ENCODE measurements at places on chromosomes 5 and 9.

GRCh38 chr9:134293611-134294152, 32.6 kb upstream of the RXRA start:
- no peak for DNase-seq

DNA sequence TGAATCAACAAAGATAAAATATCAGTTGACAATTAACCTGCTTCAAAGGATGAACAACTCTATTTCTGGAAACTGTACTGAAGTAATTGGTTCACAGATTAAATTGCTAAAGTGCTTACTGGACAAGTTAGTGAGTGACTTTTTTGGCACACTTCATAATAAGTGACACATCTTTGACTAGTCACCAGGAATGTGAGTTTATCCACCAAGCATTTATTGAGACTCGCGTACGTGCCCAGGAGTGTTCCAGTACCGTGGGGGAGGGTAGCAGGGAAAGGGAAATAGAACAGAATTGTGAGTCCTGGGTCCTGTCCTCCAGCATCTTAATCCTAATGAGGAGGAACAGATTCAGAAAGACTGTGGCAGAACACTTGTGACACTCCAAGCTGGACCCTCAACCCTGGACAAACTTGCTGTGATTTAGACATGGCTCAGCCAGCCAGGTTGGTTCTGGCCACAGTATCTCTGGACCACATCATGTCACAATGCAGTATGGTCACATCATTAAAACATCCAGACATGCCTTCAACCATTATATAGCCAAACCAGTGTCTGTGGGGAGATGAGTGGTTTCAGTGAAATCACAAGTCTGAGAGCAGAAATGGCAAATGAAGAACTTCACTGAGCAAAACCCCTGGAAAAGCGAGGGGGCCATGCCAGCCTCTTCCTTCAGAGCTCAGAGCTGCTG, 623.1 kb downstream of the BNC2 start:
- DNase-seq, result no peak

GRCh38 chr5:115850744-115851416, 9.1 kb downstream of the AP3S1 start:
- DNase-seq, result no peak

DNA sequence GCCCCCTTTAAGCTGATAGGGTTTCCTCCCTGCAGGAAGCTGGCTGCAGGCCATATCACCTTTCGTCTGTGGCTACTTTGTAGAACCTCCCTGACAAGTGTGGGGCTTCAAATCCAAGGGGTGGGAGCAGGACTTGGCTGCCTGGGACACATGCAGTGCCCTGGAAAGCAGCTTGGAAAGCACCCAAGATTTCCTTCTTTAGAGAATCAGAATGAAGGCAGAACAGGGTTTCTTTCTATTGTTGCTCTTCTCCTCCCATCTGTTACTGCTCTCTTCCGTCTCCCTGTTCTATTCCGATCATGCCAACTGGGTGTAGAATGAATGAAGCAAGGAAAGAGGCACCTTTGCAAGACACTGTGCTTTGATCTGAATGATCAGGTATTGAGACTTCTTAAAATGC, 282.2 kb downstream of the MED10 start:
- no peak for DNase-seq

DNA sequence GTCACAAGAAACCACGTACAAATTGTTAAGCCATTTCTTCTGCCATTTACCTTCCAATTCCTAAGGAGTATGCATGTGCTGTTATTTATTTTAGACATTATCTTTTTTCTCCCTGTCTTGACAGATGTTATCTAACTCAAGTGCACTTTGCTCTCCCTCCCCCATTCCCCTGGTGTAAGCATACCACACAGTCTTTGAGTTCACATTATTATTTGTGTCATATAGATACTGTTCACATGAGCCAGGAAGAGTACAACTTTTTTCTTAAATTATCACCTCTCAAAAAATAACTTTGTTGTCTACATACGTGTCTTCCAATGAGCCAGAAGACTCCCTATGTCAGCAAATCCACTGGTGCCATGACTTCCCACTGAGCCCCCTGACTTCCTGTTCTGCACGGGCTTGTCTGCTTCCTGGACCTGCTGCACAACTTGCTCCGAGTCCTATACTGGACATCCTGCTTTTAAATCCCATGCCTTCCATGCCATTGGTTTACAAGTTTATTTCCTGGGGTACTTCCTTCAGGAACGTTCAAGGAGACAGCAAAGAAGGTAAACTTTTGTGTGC, 19.9 kb upstream of the FAM120A start:
- no peak for DNase-seq

DNA sequence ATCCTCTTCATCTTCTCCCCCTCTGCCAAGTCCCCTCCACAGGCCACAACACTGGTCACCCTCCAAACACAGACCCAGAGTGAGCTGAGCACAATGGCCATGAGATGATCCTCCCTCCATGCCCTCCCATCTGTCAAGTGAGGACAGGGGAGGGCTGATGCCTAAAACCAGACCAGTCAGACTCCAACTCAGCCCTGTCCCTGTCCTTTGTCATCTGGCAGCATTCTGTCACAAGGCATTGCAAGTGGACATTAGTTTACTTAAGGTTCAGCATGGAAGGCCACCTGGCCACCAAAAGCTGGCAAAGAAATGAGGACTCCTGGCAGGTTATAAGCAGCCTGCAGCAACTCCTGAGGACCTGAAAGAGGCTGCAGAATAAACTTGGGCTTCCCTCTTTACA, 136.2 kb upstream of the SLC30A5 start:
- no peak for DNase-seq

GRCh38 chr5:149999866-150000255, 593 bp downstream of the TIGD6 start:
- DNase-seq, result no peak

- no peak for DNase-seq
These were observed 21.0 kb upstream of the FAM151B start for GRCh38 chr5:80466669-80467485.

GRCh38 chr9:113742878-113743277, 133.2 kb upstream of the ZNF618 start:
- no peak for DNase-seq

DNA sequence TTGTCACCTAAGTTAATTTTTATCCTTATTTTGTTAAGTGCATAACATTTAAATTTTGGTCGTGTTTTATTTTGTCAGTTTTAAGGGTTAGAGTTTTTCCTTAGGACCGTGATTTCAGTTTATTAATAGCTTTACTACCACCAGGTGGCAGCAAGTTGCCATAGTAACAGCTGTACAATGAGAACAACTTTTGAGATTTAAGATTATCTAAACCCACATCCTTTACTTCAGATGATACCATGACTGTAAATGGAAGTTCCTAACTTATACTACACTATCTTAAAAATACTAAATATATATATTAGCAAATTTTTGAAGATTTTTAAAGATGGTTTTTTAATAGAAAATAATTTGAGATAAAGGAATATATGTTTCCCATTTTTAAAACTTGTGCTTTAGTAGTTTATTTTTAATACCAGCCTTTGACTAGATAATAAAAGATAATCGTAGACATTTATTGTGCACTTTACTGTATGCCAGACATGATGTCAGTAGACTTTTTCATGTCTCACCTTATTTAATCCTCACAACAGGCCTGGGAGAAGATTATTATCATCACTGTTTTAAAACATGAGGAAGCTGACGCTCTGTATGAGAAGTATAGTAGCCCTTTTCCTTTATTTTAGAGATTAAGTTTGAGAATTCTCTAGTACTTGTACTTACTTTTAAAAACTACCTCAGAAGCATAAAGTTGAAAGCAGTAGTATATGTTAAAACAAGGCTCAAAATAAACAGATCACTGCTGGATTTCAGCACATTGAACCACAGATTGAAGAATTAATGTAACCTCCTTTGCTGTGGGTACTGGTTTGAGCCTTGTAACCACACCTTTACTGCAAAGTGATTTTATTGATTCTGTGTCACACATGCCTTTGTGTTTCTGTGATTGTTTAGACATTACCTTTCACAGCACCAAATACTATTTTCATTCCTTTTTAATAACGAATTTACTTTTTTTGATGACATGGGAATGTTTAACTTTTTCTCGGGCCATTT, 27.5 kb downstream of the SREK1 start:
- DNase-seq, result no peak

DNA sequence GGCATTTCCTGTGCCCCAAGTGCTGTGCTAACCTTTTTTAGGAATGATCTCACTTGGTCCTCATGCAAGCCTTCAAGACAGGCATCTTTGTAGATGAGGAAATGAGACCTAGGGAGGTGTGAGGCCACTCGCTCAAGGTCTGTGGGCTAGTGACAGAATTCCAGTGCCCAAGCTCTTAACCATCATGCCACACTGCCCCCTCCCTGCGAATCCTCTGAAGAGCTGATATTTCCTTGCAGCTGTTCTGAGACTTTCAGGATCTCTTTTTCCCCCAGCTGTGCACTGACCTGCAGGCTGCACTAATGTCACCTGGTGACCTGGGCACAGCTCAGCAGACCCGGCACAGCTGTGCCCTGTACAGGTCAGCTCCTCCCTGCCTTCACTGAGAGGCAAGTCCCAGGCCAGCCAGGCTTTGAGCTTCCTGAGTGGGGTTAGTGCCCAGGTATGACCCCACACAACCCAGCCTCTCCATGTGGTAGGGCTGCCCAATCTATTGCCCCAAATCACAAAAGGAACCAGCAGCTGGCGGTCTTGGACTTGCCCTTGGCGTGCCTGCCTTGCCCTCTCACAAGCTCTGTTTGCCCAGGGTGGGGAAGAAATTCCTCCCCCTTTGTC, 32.7 kb downstream of the MORN5 start:
- DNase-seq, result no peak

GRCh38 chr9:133059623-133060022, 2.2 kb upstream of the CEL start:
- DNase-seq, result no peak

DNA sequence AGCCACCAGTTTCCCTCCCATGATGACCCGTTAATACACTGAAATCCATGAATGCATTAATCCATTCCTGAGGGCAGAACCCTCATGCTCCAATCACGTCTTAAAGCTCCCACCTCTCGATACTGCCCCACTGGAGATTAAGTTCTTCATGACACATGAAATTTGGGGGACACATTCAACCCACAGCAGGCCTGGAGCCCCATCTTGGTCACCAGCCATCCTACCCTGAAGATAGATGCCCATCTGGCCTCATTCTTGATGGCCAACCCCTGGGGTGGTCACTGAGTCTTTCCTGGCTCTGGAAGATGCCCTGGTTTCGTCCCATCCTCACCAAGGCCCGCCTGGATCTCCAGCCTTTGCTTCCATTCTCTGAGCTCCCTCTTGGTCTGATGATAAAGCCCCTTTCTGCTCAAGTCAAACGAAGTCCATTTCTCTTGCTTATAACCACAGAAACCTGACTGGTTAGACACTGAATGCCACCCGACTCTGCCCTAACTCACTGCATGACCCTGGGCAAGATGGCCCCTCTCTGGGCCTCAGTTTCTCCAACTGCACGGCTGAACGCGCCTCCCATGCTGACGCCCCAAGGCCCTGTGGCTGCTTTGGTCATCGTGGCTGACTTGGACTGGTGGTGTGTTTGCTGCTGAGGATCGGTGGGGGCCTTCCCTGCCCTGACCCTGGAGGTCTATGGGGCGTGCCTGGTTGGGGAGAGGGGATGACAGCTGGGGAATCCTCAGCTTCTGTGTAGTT, 138.4 kb upstream of the IER5L start:
- DNase-seq, result no peak

GRCh38 chr5:100311806-100312205, 223.4 kb upstream of the FAM174A start:
- peak; percentile 19 for DNase-seq

DNA sequence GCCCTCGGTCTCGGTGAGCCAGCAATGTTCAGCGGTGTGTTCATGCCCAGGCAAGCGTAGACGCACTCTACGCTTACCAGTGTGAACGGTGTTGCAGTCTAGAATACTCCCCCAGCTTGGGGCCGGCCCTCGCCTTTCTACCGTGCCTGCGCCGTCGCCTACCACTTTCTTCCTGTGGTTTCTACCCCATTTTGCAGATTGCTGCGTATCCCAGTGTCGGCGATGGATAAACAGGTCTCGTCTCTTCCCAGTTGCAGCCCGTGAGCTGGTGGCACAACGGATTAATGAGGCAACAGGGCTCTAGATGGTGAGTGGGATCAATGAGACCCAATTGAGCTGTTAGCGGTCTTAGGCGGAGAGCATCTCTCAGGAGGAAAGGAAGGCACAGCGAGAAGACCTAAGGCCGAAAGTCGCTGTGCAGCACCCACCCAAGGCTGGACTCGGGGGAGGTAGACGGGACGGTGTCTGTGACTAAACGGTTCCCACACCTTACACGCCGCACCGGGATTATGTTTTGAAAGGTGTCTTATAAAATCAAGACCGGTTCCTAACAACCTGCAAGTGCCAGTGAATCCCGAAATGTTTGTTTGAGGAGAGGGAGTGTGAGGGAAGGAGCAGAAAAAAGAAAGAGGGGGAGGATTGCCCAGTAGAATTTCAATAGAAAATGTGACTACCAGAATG, 5.8 kb downstream of the OTP start:
- DNase-seq, result no peak

DNA sequence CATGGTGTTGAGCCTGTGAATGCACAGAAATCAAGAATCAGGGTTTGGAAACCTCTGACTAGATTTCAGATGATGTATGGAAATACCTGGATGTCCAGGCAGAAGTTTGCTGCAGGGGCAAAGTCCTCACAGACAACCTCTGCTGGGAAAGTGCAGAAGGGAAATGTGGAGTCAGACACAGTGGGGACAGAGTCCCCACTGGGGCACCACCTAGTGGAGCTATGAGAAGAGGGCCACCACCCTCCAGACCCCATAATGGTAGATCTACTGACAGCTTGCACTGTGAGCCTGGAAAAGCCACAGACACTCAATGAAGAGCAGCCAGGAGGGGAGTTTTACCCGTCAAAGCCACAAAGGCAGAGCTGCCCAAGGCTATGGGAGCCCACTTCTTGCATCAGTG, 181.9 kb upstream of the SEMA6A start:
- no peak for DNase-seq

DNA sequence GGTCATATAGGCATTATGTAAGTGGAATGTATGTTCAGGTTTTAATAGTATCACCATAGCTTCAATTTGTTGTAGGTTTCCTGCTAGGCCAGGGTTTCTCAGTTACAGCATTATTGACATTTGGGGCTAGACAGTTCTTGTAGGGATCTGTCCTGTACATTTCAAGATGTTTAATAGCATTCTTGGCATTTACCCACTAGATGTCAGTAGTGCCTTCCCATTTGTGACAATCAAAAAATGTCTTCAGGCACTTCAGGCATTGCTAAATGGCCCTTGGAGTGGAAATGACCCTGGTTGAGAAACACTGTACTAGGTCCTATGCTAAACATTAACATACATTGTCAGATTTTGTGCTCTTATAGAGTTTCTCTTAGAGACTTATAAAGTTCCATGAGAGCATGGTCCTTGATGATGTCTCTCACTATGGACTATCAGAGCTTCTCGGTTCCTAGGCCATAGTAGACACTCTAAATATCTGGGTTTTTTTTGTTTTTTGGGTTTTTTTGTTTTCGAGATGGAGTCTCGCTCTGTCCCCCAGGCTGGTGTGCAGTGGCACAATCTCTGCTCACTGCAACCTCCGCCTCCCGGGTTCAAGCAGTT, 1.4 kb downstream of the KIF20A start:
- DNase-seq, result peak; percentile 23

DNA sequence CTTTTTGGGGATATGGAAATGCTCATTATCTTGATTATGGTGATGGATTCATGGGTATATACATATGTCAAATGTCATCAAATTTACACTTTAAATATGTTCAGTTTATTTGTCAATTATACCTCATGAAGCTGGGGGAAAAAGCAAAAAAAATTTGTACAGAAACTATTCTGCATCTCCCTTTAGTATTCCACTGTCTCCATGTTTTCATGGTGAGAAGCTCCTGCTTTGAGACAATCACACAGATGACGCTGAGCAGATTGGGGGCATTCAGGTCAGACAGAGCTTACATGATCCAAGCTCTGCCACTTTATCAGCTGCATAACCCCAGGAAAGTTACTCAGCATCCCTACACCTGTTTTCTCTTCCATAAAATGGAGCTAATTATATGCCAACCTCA, 101.5 kb downstream of the PLPPR1 start:
- no peak for DNase-seq
